Daoy (cell line): ENCODE measurements at places on chromosomes 1 and 21. TPM values are rescaled to one million over a fixed set of nuclear protein-coding genes. Genes with fewer than 3 reads are reported as not detected.

The LCA5L gene
- 0.91 and 6.0 TPM in 2 replicates for total RNA-seq

DNA sequence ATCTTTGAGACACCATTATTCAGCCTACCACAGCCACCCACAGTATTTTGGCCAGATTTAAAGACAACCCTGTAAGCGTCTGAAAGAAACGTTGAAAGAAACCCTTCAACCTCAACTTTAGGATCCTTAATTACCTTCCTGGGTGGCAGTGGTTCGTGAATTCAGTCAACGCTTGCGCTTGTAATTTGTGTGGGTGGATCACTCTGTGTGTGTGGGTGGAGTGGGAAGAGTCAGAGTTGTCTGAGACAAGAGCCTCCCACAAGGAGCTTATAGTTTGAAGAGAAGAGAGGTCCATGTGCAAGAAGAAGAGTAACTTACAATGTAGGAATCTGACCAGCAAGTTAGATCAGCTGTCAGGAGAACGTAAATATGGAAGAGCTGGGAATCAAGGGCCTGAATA lies 8.4 kb downstream of the COQ8A start:
- DNase-seq = no peak

The MRPL37 gene
- 170 TPM in 2 replicates for total RNA-seq

- DNase-seq = no peak
Observed at GRCh38 chr1:162151900-162152829, 82.7 kb downstream of the NOS1AP start.

DNA sequence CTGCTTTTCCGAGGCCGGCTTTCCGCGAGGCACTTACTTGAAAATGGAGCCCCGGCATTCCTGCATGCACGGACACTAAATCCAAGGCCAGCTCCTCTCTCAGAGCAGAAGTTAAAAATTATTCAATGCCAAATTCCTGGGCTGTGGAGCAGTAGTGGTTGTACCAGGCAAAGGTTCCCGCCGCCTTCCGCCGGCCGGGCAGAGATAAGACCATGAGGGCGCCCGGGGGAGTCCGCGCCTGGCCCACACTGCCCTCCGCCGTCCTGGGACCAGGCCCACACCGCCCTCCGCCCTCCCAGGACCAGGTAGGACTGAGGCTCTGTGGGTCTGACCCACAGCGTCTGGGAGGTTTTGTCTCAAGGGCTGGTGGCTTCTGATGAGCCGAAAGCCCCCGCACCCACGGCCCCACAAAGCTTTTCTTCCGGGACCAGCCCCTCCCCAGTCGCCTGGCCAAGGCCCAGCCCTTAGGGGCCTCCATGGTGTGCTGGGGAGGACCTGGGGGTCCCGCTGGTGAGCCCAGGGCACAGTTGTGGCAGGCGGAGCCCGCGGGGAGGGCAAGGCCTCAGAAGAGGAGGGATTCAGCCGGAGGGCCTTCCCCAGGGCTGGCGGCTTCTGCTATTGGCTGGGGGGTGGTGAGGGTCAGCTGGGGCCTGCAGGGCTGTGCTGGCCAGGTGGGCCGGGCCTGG lies 12.7 kb upstream of the C1orf159 start:
- DNase-seq = no peak

- DNase-seq = no peak
Observed at GRCh38 chr1:22983944-22984343, 11.3 kb upstream of the LACTBL1 start.

The SLC45A3 gene
- total RNA-seq = 10.5 and 11.8 TPM in 2 replicates

The SELENBP1 gene
- 0.65 and 1.8 TPM in 2 replicates for total RNA-seq

The TNFSF4 gene
- total RNA-seq = 2.7 and 4.5 TPM in 2 replicates

The PRDM16 gene
- 0.91 and 3.1 TPM in 2 replicates for total RNA-seq

GRCh38 chr21:26544201-26544775 lies 28.8 kb downstream of the CYYR1 start:
- DNase-seq = no peak

GRCh38 chr1:205351984-205352713 lies 4.6 kb downstream of the KLHDC8A start:
- DNase-seq = peak; percentile 66

DNA sequence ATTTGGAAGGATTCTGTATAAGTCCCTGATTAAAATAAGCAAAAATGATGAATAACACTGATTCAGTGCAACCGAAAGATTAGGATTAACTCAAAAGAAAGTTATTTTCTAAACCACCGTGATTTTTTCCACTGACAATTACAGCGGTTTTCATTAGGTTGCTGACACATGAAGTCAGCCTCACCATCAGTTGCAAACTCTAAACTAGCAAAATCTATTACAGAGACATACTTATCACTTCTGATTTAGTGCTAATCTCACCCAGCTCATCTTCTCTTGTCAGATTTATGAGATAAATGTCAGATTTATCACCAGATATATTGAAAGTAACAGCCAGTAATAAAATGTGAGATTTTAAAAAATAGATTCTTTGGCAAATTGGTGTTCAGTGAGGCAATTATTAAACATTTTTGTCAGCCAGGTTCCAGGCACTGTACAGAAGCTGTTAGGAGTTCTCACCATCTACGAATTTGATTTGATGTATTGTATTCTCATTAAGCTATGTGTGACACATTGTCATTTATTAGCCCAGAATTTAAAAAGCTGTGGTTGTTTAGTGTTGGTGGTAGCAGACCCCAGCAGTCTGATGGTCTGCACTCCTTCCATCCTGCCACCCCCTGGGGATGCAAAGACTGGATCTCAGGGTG lies 37.3 kb upstream of the LGALS8 start:
- no peak for DNase-seq

DNA sequence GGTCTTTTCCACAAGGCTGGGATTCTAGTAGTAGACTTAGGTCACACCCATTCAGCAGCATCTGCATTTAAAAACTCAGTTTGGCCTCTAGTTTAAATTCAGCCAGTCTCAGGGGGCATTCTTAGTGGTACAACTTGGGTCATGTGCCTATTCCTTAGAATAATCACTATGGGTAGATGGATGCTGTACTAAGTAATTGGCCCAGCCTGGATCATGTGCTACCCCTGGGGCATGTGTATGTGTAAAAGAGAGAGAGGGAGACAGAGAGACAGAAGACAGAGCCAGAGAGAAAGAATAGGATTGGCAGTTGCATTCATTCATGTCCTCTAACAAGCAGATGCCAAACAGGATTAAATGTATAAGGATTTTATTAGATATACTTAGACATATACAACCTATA lies 13.6 kb upstream of the SYT14 start:
- DNase-seq = no peak

GRCh38 chr21:25701529-25701928 lies 33.2 kb downstream of the ATP5PF start:
- no peak for DNase-seq

- peak; percentile 77 for DNase-seq
Observed at GRCh38 chr21:41816583-41817165, 49.8 kb upstream of the RIPK4 start.

- no peak for DNase-seq
Observed at GRCh38 chr1:200442537-200443156, 32.8 kb upstream of the ZNF281 start.

GRCh38 chr21:32816261-32816660 lies 44.7 kb upstream of the PAXBP1 start:
- DNase-seq = no peak

The SYTL1 gene
- total RNA-seq = 1.2 and 2.1 TPM in 2 replicates

The OR6K3 gene
- total RNA-seq = not detected in 2 replicates

The COL8A2 gene
- 2.2 and 3.7 TPM in 2 replicates for total RNA-seq

DNA sequence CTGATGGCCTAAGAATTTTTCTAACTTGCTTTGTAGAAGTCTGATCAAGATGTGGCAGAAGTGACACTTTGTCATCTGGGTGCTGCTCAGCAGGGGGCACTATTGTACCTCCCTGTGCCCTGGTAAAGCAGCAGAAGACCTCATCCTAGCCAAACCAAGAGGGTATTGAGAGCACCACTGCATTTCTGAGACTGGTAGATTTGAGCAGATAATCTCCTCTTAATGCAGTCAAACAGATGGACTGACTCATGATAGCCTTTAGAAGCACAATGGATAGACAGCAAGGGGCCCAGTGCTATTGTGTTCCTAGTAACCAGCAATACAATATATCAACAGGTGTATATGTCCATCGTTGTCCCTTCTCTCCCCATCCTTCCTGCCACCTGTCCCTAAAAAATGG lies 5.7 kb downstream of the TPM3 start:
- DNase-seq = peak; percentile 62

The FMN2 gene
- 1.1 and 1.4 TPM in 2 replicates for total RNA-seq

GRCh38 chr1:119929643-119930315 lies 33.5 kb upstream of the ADAM30 start:
- DNase-seq = no peak

DNA sequence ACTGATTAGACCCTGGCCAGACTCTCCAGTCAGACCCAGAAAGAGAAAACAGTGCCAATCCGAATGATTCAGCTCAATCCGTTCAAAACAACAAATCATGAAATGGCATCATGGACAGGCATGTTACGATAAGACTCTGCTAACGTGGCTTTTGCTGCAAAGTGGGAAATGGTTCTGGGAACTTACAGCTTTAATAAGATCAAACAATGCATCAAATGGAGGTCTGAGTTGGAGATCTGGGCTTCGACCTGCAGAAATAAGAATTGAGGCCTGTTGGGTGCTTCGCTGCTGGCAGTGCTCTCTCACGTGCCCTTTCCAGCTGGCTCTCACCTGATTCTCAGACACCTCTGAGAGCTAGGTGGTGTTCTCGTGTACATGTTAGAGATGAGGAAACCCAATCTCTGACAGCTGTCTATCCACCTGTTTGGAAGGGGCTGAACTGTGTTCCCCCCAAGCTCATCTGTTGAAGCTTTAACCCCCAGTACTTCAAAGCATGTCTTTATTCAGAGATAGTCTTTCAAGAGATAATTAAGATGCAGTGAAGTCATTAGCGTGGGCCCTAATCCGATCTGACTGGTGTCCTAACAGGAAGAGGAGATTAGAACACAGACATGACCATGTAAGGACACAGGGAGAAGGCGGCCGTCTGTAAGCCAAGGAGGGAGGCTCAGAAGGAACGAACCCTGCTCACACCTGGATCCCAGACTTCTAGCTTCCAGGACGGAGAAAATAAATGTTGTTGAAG lies 45.5 kb upstream of the ETS2 start:
- no peak for DNase-seq

DNA sequence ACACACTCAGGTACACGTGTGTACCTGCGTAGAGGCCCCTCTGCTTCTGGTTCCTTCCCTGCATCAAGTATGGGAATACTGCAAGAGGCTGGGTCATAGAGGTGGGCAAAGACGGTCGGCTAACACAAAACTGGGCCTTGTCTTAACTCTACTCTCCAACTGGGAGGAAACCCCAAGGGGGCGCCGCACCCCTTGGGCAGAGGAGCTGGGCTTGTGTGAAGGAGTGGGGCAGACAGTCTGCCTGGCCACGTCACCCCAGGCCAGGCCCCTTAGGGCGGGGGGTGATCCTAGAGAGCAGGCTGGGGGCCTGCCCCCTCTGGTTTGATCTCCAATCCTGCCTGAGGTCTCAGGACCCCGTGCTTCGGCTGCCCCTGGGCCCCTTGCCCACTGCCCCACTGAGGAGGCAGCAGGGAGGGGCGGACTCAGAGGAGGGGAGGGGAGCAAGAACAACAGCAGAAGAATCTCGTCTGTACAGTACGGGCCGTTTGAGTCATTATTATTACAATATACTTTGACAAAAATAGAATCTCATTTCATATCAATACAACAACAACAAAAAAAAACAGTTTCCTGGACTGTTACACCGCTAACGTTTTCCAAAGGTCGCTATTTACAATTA lies 34.7 kb downstream of the MEF2D start:
- no peak for DNase-seq

The CD53 gene
- total RNA-seq = 0.21 and 0.46 TPM in 2 replicates

GRCh38 chr1:7375781-7376660 lies 395.1 kb upstream of the VAMP3 start:
- no peak for DNase-seq

DNA sequence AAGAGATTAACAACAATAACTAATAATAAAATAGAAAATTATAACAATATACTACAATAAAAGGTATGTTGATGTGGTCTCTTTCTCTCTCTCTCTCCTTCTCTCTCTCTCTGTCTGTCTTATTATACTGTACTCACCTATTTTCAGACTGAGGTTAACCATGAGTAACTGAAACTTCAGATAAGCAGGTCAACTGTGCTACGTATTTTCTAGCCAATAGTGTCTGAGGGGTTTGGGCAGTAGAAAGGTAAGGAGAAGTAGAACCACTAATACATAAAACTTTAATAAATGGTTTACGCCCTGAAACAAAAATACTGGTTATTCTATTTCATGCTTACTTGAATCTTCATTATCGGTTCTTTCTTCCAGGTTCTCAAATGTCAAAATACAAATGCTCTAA lies 71.0 kb upstream of the LRRC53 start:
- no peak for DNase-seq

The OR4F16 gene
- not detected in 2 replicates for total RNA-seq

The CCT8 gene
- total RNA-seq = 487 and 555 TPM in 2 replicates

DNA sequence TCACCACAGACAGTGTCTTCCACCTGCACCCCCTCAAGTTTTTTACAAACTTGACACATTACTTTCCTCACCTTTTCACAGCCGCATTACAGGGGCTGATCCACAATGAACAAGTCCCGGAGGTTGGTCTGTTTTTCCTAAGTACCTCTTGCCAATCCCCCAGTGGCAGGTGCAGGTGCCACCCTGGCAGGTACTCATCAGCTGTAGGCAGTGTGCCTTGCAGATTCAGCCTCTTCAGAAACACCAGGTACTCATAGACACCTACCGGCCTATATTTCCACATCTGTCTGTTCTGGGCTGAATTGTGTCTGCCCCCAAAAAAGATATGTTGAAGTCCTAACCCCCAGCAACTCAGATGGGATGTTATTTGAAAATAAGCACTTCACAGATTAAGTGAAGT lies 81.4 kb upstream of the CNIH3 start:
- DNase-seq = no peak

GRCh38 chr21:34110594-34111202 lies 37.3 kb downstream of the MRPS6 start:
- DNase-seq = no peak

DNA sequence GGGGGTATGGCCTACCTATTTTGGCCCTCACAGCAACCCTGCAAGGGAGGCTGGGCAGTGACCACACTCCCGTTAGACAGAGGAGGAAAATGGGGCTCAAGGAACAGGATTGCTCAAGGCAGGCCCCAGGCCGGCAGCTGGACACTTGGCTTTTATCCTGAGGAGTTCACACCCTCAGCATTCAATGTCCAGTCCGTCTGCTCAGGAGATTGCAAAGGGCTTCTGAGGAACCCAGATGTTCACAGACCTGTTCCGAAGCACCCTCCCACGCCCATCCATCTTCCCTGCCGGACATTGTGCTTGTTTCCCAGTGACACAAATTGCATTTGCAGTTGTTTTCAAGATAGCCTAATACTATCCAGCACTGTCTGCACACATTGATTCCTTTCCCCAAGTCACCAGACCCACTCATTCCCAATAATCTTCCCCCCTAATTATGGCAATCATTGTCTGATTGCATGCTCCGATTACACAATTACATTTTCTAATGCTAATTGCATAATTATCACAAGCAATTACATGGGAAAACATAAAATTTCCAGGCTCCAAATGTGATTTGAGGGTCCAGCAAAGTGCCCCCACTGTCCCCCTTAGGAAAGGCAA lies 4.3 kb upstream of the UBL4B start:
- DNase-seq = no peak
